EH (cell line): ENCODE measurements at places on chromosomes 5 and 9.

GRCh38 chr9:4079346-4079745 is 220.5 kb downstream of the GLIS3 start:
- no peak for DNase-seq

DNA sequence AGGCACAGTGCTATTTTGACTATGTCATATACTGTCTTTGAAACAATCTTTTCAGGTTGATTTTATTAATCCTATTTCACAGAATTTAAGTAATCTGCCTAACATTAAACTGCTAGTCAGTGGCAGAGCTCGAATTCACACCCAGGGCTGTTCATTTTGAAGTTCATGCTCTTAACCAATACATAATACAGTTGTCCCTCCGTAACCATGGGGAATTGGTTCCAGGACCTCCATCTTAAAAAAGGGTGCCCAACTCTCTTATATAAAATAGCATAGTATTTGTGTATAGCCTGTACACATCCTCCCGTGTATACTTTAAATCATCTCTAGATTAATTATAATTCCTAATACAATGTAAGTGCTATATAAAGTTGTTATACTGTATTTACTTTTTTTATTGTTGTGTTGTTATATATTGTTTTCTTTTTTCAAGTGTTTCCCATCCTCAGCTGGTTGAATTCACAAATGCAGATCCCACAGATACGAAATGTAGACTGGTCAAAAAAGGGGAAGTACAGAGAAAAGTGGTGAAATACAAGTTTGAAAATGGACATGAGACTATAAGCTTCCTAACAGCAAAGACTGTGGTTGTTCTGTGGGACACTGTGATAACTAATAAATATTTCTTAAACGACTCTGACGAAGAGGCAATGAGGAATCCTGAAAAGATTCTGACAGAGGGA is 18.3 kb downstream of the RFX3 start:
- peak; percentile 18 for DNase-seq

DNA sequence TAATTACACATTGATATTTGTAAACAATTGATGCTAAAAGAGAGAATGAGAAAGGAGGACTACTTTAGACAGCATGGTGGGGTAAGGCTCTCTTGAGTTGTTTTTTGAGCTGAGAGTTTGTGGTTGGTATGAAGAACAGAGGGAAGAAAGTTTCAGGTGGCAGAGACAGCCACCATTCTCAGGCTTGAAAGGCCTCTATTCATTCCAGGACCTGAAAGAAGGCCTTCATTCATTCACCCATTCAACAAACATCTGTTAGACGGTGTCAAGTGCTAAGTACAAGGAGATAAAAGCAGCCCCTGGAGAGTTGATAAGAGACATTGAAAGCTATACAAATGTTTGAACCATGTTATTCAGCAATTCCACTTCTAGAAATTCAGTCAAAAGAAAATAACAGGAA is 21.7 kb upstream of the ADAM19 start:
- no peak for DNase-seq

GRCh38 chr9:98732091-98732490 is 23.4 kb upstream of the GABBR2 start:
- DNase-seq: no peak

GRCh38 chr5:5149154-5149553 is 9.0 kb downstream of the ADAMTS16 start:
- DNase-seq: no peak

DNA sequence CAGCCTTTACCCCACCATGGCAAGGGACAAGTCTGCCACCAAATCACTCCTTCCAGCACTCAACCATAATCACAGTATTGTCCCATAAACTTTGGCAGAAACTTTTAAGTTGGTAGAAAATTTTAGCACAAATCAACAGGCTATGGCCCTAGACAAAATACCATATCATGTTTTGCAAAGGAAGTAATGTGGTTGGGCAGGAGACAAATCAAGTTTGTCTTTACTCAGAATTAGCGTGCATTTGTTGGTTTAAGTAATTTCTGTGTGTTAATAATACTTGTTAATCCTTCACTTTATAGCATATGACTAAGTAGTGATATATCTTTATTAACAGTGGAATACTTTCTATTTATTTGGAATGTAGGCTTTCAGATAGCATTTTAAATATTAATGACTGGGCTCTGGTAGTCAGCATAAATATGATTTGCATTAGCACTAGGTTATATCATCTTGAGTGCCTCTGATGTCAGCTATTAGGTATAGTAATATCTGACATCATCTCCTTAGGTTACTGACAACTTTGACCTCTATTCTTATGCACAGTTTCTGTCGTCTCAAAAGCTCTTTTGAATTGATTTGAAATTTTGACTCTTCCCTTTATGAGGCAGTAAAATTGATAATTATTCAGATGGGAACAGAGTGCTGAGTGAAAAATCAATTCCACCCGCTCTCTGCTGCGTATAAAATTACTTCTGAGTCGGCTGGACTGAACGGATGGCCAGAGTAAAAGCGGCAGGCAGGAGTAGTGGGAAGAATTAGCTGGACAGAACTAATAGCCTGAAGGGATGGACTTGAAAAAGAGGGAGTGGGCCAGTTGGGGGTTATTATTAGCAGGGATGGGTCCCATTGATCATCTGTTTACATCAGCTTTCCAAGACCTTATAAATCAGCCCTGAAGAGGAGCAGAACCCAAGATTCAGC is 40.1 kb upstream of the TLX3 start:
- DNase-seq: no peak

- peak; percentile 21 for DNase-seq
These were observed 102.2 kb upstream of the SLCO6A1 start for GRCh38 chr5:102600964-102601363.

GRCh38 chr5:167937635-167937998 is 353.8 kb upstream of the WWC1 start:
- DNase-seq: no peak

DNA sequence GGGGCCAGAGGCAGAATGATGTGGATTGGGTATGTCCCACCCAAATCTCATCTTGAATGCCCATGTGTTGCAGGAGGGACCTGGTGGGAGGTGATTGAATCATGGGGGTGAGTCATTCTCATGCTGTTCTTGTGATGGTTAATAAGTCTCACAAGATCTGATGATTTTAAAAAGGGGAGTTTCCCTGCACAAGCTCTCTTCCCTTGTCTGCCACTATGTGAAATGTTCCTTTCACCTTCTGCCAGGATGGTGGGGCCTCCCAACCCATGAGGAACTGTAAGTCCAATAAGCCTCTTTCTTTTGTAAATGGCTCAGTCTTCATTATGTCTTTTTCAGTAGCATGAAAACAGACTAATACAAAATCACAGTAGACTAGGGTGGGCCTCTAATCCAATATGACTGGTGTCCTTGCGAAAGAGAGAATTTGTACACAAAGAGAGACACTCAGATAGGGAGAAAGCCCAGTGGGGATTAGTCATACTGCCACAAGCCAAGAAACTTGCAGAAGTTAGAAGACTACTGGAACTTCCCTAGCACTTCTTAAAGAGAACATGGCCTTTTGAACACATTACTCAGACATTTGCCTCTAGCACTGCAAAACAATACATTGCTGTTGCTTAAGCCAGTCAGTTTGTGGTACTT is 68.4 kb downstream of the ANXA1 start:
- peak; percentile 39 for DNase-seq

DNA sequence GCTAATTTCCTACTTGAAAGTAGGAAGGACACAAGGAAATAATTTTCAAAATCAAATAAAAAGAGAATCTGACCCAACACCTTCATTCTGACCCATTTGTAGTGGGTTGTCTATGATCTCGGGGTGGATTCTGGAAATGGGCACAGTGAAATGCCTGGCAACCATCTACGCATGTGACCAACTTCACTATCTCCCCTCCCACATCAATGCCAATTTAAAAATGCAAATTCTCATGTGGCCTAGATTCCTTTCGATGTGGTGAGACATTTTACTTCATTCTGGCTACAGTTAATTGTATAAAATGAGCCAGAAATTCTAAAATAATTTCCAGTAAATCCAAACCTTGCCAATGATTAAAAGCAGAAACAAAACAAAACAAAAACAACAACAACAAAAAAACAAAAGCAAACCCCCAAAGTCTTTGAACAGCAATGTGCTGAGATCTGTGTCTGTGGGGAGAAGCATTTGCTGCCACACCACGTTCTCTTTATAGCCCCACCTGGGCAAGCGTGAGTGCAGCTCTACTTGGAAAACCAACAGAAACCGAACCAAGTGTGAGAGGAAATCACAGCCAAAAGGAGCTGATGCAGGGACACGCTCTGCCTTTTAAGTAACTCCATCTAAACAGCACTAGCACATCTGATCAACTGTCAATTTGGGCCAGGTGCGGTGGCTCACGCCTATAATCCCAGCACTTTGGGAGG is 59.0 kb downstream of the USP20 start:
- no peak for DNase-seq

GRCh38 chr5:149724130-149724840 is 5.8 kb upstream of the PPARGC1B start:
- no peak for DNase-seq
